A172 (cell line): ENCODE measurements at places on chromosomes 11 and 22.
A peak's percentile ranks its signal among the peaks of the same experiment; 100 is the strongest.

GRCh38 chr11:84580428-84580827 is 1046.7 kb downstream of the DLG2 start:
- no peak for DNase-seq

DNA sequence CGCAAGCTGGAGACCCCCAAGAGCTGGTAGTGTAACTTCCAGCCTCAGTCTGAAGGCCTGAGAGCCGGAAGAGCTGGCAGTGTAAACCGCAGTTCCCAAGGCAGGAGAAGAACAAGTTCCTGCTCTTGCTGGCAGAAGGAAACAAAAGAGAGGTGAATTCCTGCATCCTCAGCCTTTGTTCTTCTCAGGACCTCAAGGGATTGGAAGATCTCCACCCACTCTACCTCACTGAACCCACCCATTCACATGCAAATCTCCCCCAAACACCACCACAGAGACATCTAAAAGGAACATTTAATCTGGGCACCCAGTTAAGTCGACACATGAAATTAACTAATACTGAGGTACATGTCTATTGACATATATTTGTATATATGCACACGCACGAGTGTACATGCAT is 1310.3 kb downstream of the TBC1D22A start:
- DNase-seq, result no peak

DNA sequence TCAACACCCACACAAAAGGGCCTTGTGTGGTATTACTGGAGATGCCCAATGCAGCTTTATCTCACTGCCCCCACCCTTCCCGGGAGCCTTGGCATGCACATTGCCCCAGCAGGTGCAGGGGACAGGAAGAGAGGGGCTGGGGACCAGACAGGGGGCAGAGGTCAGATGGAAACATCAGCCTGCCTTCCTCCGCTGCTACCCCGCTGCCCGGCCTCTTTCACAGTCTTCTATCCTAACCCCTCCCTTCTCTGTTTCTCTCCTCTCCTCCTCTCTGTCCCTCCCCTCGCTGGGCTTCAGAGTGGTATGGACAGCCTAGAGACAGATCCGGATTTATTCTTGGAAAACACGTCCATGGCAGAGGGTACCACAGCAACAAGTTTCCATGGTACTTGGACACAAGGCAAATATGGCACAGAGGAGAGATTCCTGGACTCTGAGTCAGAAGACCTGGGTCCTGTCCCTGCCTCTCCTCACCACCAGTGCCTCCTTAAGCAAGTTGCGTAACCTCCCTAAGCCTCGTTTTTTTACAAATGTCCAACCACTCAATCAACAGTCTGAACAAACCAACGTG is 8.3 kb upstream of the IGSF9B start:
- DNase-seq, result peak; percentile 78

DNA sequence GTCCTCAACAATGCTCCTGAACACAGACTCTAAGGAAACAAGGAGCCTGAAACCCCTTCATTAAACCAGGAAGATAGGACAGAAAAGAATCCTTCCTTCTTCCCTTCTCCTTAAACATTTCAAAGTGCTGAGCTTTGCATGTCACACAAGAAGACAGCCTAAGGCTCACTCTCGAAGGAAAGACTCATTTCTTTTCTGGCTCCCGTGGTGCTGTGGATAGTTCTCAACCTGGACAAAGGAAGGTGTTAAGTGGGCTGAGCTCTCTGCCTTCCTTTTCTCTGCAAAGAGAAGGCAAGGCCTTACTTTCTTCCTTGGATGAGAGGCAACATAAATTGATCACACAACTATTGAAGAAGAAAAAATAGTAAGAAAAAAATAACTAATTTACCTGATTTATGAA is 452.4 kb upstream of the DDI1 start:
- no peak for DNase-seq

- DNase-seq, result peak; percentile 11
Observed at GRCh38 chr11:83510530-83511460, 224.6 kb upstream of the CCDC90B start.

DNA sequence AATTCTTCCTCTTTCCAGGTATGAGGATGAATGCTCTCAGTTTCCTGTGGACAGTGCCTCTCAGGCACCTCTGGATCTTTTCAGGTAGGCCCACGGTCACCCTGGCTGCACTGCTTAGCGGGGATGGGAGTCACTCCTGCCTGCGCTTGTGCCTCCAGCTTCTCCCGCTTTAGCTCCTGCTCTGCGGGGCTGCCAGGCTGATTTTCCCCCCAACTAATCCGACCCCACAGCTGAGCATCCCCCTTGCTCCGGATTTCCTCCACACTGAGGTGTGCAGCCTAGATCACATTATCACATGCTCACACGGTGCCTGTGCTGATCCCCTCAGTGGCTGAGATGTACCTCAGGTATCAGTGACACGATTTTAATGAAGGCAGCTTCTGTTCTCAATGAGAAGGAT is 879.1 kb downstream of the OPCML start:
- no peak for DNase-seq
